ENCODE measurements at places on chromosomes 1 and 21.

DNA sequence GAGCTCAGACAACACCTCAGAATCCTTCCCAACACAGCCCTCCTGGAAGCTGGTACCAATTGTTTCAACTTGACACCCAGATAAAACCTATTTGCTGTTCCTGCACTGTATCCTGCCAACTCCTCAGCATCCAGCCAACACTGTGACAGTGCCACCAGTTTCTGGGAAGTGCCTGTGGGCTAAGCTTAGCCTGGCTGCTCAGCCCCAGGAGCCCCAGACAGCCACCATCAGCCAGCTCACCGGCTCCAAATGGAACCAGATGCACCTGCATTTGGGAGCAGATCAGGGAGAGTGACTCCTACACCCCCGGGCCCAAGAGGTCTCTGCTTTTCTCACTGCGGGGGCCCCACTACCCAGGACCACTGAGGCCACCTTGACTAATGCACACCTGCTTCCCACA is 24.9 kb downstream of the KCNN3 start:
- DNase-seq, result no peak

DNA sequence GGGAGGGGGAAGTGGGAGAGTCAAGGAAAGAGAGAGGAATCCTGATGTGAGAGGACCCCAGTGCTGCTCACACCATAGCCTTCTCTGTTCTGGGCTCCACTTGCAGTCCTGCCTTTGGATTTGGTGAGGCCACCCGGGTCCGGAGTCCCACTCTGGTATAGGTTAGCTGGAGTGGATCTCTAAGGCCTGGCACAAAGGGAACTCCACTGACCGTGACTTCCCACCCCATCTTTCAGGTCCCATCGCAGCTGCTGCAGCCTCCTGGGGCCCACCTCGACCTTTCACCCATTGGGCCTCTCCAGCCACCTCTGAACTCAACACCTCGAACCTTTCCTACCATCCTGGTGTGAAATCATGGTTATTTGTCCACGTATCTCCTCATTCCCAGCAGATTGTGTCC is 324.4 kb downstream of the MATN1 start:
- DNase-seq, result no peak

DNA sequence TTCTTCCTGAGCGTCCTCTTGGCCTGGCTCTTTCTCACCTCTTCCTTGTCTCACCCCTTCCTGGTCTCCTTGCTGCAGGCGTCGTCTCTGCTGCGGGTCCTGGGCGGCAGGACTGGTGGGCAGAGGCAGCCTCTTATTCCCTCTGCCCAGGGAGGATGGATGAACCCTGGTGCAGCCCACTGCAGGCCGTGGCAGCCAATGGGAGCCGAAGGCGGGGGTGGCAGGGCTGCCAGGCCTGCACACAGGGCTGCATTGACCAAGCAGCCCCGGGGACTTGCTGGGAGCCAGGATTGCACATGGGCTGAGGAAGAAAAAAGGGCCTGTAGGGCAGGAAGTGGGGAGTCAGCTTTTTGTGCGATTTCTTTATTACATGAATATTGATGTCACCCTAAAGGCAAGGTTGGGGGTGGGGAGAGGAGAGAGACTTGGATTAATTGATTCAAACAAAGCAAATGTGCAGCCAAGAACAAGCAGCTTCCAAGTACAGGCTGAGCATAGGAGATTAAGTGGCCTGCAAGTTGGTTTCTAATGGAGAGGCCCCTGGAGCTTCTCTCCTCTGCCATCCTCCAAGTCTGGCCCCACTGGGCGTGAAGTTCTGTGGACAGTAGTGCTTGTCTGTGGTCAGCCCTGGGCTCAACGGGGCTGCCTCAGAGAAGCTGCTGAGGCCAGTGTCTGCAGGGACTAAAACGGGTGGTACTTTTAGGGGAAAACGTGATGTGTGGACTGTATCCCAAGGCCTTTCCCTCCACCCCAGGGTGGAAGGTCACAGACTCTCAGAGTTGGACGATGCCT is at the start of gene S100B:
S100B (minus strand) TSS at position 108 of the 792 bp plus-strand sequence. CDS start 2,667 bp downstream, outside the sequence.
- DNase-seq, result no peak

GRCh38 chr21:44516342-44516741 is 23.7 kb downstream of the KRTAP10-1 start:
- no peak for DNase-seq

DNA sequence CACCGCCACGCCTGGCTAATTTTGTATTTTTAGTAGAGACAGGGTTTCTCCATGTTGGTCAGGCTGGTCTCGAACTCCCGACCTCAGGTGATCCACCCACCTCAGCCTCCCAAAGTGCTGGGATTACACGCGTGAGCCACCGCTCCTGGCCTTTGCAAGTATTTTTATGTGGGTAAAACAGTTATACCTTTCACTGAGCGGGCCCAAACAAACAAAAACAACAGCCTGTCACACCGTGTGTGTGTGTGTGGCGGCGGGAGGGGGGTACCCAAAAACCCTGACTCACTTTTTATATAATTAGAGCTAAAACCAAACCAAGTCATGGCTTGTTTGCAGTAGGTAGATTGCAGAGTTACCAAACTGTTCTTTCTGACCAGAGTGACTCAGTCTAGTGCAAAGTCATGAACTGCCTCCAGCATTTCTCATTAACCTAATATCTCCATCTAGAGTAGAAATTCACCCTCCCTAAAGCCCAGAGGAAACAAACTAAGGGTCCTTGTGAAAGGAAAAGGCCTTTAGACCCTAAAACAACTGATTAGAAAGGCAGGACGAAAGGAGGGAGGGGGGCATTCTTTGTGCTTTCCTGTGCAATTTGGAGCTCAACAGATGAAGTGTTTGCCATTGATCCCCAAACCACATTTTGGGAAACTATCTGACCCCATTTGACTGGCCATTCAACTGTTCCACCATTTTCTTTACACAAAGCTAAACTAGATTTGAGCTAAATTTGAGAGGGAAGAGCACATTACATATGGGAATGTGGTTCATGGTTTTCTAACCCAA is 181.0 kb downstream of the DHRS3 start:
- DNase-seq, result no peak
